ENCODE measurements at places on chromosomes 12 and 14. TPM values are rescaled to one million over a fixed set of nuclear protein-coding genes. Genes with fewer than 3 reads are reported as not detected.

Gene OTX2
- not detected for total RNA-seq

Gene TXNDC16
- 10.7 TPM for total RNA-seq

Gene SLC39A9
- 44.3 TPM for total RNA-seq

Gene GPX2
- not detected for total RNA-seq

Gene ERP29
- 62.2 TPM for total RNA-seq

Gene CISTR
- not detected for total RNA-seq

Gene NOP9
- 17.8 TPM for total RNA-seq

Gene NKX2-1
- total RNA-seq: not detected

Gene LRTM2
- total RNA-seq: not detected

Gene SLC38A2
- total RNA-seq: 329 TPM

Gene KRT76
- total RNA-seq: not detected

Gene DPY19L2
- 40.8 TPM for total RNA-seq

Gene MYO1H
- total RNA-seq: not detected

Gene RIN3
- 53.8 TPM for total RNA-seq

Gene NRL
- 1.1 TPM for total RNA-seq

Gene ATL1
- total RNA-seq: 9.2 TPM

Gene ABCD2
- 0.75 TPM for total RNA-seq

Gene BLOC1S1
- 115 TPM for total RNA-seq

Gene ART4
- total RNA-seq: 5.6 TPM

Gene ZNF84
- 32.1 TPM for total RNA-seq

Gene PSMD9
- 37.2 TPM for total RNA-seq

Gene ESPL1
- total RNA-seq: 2.8 TPM

Gene ZDHHC22
- not detected for total RNA-seq

Gene OR10AD1
- total RNA-seq: not detected

Gene DHH
- 1.3 TPM for total RNA-seq

Gene IRAK3
- 32.2 TPM for total RNA-seq

Gene TPH2
- not detected for total RNA-seq

Gene CLEC2B
- 23.3 TPM for total RNA-seq

Gene SMOC1
- 5.6 TPM for total RNA-seq

Gene ACSM4
- not detected for total RNA-seq

Gene CPNE6
- total RNA-seq: 0.99 TPM

Gene GALNT16
- total RNA-seq: 7.0 TPM

Gene RAPGEF3
- 139 TPM for total RNA-seq

Gene MYH6
- not detected for total RNA-seq

Gene MGAT4C
- 1.0 TPM for total RNA-seq

Gene MSRB3
- total RNA-seq: 298 TPM

Gene INSM2
- total RNA-seq: not detected

Gene SERPINA3
- total RNA-seq: 200 TPM

Gene VRK1
- 9.0 TPM for total RNA-seq
